Activated naive CD4-positive, alpha-beta T cell treated with anti-CD3 and anti-CD28 coated beads, Interleukin-2, amount 10 ng/mL, durations not matched to agents 7 days and 5 days (primary cell): ENCODE measurements at places on chromosomes 2 and 18.

GRCh38 chr2:191463790-191464189, 214.1 kb upstream of the NABP1 start:
- DNase-seq, result no peak

GRCh38 chr2:70104231-70105111, 17.2 kb downstream of the PCBP1 start:
- DNase-seq, result peak; percentile 53

DNA sequence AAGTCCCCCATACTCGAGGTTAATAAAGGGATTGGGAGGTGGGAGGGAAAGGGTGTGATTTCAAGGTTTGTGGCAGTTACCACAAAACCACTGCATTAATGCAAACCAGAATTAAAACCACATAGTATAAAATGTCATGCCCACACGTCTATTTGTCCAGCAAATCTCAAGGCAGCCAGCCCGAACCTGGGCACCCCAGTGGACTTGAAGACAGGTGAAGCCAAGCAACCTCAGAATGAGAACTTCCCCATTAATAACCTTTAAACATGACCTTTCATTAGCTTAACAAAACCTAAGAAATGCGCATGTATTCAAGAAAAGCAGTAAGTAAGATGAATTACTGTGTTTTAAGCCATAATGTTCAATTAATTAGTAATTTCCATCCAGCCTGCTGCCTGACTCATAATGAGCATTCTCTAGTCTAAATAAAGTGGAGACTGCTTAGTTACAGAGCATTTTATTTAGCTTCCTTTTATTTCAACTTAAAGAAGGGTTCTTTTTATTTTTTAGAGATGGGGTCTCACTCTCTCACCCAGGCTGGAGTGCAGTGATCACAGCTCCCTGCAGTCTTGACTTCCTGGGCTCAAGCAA, 229.6 kb downstream of the FAM210A start:
- no peak for DNase-seq

DNA sequence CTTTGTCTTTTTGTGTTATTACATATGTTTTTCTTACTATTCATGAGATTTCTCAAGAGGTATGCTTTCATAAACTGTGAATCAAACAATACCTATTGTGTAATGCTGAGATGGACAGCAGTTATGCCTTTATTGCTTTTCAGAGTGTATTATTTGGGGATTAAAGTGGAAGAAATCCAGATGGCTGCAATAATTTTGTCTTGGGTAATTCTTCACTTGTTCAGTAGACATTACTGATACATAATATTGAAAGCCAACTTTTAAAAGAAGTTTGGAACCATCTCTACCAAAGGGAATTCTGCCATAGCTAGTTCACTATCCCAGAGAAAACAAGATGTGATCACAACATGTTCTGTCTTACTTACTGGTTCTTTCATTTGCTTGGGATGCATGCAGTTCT, 253.4 kb upstream of the ZSWIM2 start:
- DNase-seq, result no peak

DNA sequence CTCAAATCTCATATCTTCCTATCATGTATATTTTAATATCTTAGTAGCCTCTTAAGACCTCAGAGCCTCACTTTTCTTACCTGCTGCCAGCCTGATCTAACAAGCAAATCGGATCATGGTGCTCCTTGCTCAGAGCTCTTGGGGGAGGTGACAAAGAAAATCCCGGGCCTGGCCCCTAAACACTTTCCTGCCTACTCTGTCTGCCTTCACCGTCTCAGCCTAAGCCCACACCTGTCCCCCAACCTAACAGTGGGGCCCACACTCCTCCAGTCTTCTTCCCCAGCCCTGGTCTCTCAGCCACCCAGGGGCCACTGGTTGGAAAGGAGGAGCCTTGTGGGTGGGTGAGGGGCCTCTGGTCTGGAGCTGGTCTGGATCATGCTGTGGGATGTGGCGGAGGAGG, 207.3 kb downstream of the HAUS1 start:
- DNase-seq, result no peak

DNA sequence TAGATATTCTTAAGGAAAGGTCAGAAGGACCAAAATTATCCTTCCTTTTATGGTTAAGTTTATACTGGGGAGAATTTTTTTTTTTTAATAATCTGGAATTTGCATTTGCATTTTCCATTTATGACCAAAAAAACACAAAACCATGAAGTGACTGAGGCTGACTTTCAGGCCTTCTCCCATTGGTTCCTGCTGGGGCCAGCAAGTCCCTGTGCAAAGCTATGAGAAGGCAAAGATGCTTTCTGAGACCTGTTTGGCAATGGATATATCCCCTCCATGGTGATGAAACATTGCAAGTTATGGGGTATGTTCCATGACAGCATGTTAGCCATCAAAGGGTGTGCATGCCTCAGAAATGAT, 60.8 kb downstream of the KIAA2012 start:
- no peak for DNase-seq

GRCh38 chr2:188787021-188787657, 187.0 kb upstream of the COL3A1 start:
- DNase-seq, result no peak

GRCh38 chr18:31217038-31217849, 54.6 kb upstream of the DSC1 start:
- no peak for DNase-seq

GRCh38 chr2:129055242-129055641, 736.6 kb upstream of the HS6ST1 start:
- DNase-seq, result no peak

- DNase-seq, result no peak
These were observed 8.6 kb downstream of the ALPI start for GRCh38 chr2:232464544-232464885.

- DNase-seq, result no peak
These were observed 68.7 kb upstream of the MGAT4A start for GRCh38 chr2:98799375-98800329.

GRCh38 chr18:7476386-7476785, 90.7 kb upstream of the PTPRM start:
- DNase-seq, result no peak

GRCh38 chr2:20665243-20666004, 1.5 kb upstream of the GDF7 start:
- DNase-seq, result peak; percentile 21

- DNase-seq, result no peak
These were observed 29.0 kb upstream of the CATIP start for GRCh38 chr2:218327451-218328210.

- no peak for DNase-seq
These were observed 54.0 kb downstream of the MFSD6 start for GRCh38 chr2:190462181-190462580.
